Fibroblast of villous mesenchyme (primary cell): ENCODE measurements at places on chromosomes 5 and 9.

GRCh38 chr5:136674178-136674577, 308.8 kb upstream of the TRPC7 start:
- DNase-seq, result no peak

GRCh38 chr5:86838083-86838482, 220.3 kb downstream of the COX7C start:
- DNase-seq, result no peak

- DNase-seq, result no peak
Measured at GRCh38 chr9:134899168-134899567, 18.5 kb downstream of the FCN1 start.

GRCh38 chr5:160330212-160330611, 17.8 kb upstream of the CCNJL start:
- DNase-seq, result no peak

DNA sequence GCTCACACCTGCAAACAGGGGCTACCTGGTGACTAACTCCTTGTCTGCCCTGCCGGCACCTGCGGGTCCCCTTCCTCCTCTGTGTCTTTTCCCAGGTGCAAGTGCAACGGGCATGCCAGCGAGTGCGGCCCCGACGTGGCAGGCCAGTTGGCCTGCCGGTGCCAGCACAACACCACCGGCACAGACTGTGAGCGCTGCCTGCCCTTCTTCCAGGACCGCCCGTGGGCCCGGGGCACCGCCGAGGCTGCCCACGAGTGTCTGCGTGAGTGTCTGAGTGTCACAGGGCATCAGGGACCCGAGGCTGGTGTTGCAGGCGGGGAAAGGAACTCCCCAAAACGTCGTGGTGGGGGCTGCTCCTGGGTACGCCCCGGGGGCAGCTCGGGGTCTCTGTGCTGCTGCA, 27.1 kb downstream of the LAMC3 start:
- DNase-seq, result no peak
